Aorta (tissue), 5 donors: ENCODE measurements at places on chromosomes 11 and 22. TPM values are rescaled to one million over a fixed set of nuclear protein-coding genes. Genes with fewer than 3 reads are reported as not detected.

The PTPRCAP gene
- 13.8 TPM for polyA plus RNA-seq

The OR51B2 gene
- not detected for polyA plus RNA-seq

GRCh38 chr11:46382646-46383403, 1.4 kb downstream of the MDK start:
- no peak for DNase-seq

DNA sequence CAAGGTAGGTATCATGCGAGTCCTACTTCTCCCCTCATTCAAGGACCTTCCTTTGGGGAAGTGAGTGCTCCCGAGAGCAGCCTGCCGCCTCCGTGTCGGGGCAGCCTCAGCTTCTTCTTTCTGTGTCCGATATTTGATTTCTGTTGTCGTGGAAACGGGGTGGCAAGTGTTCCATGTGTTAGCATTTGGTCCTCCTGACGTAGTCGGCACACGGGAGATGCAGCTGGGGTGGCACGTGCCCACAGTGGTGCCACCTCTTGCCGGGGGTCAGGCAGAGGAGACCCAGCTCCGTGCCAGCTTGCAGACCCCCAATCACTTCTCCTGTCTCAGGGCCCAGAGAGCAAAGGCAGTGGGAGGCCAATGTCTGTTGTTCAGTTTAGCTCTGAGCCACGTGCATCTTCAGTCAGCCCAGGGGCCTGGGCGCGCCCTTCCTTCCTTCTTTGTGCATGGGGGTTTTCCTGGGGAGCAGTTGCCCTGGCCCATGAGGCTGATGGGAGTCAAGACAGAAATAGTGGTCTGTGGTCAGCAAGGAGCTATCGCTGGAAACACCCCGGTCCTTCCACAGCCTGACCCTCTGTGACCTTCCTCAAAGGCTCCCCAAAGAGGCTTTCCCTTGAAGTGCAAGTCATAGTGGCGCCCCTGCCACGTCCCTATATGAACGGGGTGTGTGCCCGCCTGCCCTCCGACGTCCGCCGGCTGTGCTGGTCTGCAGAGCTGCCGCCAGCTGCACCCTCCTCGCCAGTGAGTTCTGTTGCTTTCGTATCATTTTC, 44.5 kb downstream of the PARVB start:
- DNase-seq, result no peak
